ENCODE measurements at places on chromosomes 4 and X.

DNA sequence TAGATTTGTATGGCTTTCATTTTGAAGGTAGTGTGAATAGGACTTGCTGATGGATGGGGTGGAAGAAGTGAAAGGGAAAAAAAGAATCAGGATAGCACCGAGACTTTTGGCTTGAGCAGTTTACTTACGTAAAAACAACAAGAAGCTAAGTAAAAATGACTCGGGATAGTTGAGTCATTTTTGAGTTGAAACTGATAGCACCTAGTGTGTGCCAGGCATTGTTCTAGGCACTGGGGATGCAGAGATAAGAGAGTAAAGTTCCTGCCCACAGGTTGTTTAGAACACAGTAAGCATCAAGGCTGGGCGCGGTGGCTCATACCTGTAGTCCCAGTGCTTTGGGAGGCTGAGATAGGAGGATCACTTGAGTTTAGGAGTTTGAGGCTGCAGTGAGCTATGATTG, 34.7 kb downstream of the ADD1 start:
- DNase-seq = no peak

GRCh38 chrX:78708262-78708661, 39.3 kb upstream of the LPAR4 start:
- DNase-seq = no peak

DNA sequence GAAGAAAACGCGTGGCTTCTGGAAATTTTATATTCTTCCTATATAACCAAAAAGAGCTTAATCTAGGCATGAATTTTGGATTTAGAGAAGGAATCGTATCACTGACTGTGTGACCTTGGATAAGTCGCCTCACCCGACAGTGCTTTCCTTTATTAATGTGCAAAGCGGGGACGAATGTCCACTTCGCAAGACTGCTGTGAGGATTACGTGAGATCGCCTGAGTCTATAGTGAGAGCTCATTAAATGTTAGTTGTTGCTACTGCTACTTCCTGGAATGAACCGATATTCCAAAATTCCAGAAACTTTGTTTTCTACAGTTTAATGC, 448 bp upstream of the TBC1D8B start:
- no peak for DNase-seq

GRCh38 chr4:173934201-173934600, 349.3 kb downstream of the FBXO8 start:
- no peak for DNase-seq

DNA sequence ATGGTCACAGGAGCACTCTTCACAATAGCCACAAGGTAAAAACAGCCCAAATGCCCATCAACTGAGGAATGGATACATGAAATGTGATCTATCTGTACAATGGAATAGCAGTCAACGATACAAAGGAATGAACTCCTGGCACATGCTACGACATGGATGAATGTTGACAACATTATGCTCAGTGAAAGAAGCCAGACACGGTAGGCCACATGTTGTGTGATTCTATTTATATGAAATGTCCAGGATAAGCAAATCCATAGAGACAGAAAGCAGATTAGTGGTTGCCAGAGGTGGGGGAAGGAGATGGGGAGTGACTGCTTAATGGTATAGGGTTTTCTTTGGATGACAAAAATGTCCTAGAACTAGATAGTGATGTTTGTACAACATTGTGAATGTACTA, 58.7 kb upstream of the GPM6B start:
- DNase-seq = no peak

DNA sequence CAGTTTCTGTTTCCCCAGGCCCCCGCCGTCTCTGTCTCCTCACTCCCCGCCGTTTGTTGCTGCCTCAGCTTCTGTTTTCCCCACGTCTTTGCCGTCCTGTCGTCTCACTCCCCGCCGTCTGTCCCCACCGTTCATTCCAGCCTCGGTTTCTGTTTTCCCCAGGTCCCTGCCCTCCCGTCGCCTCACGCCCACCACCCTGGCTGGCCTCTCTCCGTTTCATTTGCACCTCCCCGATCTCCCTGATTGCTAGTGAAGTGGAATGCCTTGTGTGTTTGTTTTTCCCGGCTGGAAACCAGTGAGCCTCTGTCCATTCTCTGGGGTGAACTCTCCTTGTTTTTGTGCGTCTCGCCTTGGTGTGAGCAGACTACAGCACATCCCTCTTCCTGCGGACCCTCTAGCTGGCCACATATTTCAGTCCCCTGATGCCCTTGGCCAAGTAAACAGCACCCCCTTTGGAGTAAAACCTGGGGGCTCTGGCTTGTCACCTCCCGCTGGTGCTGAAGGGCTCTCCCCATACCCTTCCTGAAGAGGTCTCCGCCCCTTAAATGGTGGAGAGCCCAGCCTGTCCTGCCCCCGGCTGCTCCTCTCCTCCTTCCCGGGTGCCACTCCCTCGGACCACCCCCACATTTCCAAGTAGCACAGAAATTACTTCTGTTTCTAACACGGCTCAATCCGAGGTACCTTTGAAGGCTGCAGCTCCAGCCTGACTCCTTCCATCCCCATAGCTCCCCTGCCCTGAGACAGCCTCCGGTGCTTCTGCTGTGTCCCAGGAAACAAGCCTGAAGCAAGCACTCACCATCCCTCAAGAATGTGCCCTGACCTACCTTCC, 13.2 kb downstream of the TMEM175 start:
- DNase-seq = no peak

DNA sequence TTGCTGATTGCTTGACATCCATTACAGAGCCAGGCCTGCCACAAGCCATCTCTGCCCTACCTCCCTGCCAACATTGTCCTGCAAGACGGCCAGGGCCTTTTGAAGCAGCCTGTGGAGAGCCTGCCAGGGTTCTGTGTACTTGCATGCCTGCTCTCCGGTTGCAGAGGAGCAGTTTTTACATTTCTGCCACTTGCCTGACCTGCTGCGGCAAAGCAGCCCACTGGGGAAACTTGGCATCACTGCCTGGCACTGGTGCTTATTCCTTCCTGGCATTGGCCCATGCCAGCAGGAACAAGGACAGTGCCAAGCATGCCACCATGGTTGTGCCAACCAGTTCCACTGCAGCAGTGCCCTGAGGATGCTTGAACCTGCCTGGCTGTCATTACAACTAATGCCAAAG, 167.1 kb downstream of the NHS start:
- DNase-seq = no peak

GRCh38 chr4:168097161-168097560, 4.8 kb downstream of the ANXA10 start:
- DNase-seq = no peak
